ENCODE measurements at places on chromosomes 3 and 15.

GRCh38 chr3:169634618-169635236 is 28.8 kb downstream of the MECOM start:
- DNase-seq, result no peak

DNA sequence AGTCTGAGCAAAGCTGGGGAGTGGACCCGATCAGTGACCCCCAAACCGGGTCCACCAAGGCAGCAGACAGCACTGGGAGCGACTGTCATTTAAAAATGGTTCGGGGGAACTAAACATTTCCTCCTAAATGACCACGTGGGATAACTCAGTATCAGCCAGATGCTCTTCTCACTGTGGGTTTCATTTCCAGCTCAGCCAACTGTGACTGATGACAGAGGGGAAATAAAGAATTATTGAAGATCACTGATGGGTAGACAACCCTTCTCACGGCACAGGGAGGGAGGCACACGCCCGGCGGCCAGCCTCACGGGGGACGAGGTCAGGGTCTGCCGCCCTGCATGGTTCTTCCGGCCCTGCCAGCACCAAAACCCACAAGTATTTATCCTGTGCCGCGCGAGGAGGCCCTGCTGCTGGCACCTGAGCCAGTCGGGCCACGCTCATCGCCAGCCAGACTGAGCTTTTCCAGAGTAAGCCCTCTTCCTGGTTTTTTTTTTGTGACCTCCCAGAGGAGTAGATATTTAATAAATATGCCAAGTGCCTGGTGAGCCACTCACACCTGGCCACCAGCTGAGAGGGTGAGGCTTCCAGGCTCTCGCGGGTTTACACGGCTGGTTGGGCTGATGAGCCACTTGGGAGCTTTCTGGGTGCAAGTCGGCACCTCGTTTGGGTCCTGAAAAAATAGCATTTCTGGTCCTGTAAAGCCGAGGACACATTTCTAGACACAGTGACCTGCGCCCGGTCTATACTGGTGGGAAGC is 6.2 kb downstream of the MELTF start:
- no peak for DNase-seq

- DNase-seq, result no peak
Measured at GRCh38 chr15:58330741-58331559, 100.8 kb upstream of the LIPC start.

DNA sequence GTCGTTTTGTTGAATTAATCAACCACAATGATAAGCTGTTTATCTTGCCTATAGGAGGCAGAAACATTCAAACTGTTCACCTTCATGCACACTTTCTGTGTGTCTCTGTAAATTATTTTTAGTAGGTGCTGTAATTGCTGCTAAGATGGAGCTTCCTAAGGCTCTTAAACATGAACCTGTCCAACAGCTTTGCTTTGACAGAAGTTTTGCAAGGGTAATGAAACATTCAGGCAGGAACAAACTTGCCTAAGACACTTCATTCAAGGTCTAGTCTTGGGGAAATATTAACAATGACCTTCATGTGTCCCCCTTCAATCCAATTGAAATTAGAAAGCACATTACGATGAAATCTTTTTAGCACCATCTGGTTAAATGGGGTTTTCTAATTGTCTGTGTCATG is 156.1 kb downstream of the DIPK2A start:
- no peak for DNase-seq

GRCh38 chr3:50325497-50326181 is 2.4 kb downstream of the TUSC2 start:
- no peak for DNase-seq

- no peak for DNase-seq
Measured at GRCh38 chr3:179020112-179020511, 51.5 kb downstream of the ZMAT3 start.

- DNase-seq, result no peak
Measured at GRCh38 chr3:17217588-17217987, 332.8 kb downstream of the PLCL2 start.
